ENCODE measurements at places on chromosomes 7 and 10.

DNA sequence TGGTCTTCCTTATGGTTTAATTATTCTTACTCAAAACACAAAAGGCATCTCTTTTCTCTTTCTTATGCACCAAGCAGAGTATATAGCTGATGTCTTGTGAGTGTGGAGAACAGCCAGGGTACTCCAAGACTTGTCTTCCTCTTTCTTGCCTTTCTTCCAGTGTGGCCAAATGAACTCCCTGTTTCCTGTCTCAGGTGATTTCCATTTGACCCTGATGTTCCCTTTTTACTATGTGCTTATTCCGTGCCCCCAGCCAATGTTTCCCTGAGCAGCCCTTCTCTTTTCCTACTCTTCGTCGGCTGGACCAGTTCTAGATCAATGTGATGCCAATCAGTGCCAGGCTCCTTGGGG, 12.6 kb downstream of the OR9A4 start:
- DNase-seq, result no peak

DNA sequence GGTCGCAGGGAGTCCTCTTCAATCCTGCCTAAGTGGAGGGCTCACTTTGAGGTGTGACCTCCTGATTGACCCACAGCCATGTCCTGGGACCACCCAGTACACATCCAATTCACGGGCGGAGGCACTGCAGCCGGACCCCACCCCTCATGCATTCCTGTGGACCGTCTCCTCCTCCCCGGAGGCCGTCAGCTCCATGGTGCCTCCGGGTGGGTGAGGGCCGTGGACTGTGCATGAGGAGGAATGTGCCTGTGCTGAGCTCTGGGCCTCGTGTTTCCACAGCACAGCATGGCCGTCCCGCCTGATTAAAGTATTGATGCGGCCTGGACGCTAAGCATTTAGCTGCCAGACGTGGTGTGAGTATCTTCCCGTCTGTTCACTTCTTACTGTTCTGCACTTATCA, 52.8 kb downstream of the CFAP46 start:
- DNase-seq, result no peak

DNA sequence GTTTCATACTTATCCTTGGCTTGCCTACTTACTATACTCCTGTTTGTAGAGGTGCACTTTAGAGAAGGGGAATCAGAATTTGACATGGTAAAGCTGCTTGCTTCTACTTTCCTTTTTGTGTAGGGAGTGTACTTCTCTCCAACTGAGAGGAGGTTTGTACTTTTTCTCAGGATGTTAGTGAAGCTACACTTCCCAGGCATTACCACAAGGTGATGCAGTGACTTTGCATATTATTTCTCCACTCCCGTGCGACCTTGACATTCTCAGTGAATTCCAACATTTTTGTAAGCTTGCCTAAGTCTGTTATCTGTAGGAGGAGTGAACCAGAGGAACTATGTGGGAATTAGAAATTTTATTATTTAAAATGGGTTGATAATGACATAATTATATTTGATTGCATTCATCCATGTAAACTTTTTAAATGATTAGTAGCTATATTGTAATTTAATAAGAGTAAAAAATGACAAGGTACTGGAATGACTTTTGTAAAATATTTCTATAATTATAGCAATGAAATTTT, 5.2 kb downstream of the TAX1BP1 start:
- no peak for DNase-seq

DNA sequence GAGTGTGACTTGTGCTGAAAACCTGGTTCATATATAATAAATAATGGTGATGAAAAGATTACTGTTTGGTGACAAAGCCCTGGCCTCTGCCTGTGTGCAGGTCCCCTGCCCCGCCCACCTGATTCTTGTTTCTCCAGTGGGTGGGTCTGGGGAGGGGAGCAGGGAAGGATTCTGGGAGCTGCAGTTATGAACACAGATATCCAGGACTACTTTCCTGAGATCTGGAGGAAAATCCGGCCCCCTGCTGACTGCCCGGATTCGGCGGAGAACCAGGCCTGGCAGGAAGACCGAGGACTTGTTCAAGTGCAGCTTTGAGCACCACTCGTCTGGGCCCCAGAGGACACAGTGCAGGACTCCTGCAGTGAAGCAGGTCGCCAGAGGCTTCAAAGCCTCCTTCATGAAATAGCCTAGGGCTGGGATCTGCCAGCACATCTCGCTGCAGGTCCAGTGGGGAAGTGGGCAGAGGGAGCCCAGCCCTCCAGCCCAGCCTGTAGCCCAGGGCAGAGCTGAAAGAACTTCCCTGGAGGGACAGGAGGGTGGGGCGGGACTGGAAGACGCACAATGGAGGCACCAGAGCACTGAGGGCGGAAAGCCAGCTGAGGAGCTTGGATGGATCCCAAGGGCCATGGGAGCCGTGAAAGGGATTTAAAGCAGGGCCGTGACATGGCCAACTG, 7.0 kb downstream of the ATP6V0E2 start:
- no peak for DNase-seq

GRCh38 chr7:27129729-27130539, 623 bp downstream of the HOXA4 start:
- no peak for DNase-seq

DNA sequence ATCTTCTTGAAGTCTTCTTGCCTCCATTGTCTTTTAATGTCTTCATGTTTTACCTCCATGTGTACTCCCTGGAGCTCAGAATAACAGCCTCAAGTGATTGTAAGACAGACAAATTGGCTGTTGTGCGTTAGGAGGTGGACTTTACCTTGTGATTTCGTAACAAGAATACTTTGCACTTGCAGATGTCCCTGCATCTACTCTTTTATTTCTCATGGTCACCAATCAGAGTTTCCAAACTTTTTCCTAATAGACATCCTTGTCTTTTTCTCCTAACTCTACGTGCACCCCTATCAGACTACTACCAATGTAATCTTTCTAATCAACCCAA, 172.3 kb downstream of the NRP1 start:
- DNase-seq, result no peak

GRCh38 chr7:120254845-120255244, 18.1 kb upstream of the KCND2 start:
- no peak for DNase-seq

DNA sequence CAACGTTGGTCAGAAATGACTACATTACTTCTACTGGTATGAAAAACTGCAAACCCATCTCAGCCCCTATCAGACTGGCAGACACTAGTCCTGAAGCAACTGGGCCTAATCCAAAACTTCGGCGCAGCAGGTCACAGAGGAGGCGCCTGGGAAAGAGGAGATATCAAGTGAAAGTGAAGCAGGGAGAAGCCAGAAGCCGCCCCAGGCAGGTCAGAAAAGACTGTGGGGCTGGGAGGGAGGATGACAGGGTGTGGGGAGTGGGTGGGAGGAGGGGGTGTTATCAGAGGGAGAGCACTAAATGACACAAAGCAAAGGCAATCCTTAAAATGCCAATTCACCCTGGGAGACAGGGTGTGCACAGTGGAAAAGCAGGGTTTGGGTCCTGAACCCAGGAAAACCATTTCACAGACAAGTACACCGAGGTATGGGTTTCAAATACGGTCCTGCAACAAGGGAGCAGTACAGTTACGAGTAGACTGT, 731 bp downstream of the CHCHD3 start:
- DNase-seq, result peak; percentile 5

DNA sequence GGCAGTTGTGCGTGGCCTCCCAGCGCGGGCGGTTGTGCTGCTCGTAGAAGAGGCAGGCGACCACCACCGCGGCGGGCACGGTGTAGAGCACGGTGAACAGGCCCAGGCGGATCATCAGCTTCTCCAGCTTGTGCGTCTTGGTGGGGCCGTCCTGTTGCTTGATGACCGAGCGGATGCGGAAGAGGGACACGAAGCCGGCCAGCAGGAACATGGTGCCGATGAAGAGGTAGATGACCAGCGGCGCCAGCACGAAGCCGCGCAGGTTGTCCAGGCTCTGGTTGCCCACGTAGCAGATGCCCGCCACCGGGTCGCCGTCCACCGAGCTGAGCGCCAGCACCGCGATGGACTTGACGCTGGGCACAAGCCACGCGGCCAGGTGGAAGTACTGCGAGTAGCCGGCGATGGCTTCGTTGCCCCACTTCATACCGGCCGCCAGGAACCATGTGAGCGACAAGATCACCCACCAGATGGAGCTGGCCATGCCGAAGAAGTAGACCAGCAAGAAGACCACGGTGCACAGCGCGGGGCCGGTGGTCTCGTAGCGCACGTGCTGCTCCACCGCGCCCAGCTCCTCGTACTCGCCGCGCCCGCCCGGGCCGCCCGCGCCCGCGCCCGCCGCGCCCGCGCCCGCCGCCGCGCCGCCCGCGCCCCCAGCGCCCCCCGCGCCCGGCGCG, 2.2 kb downstream of the FZD8 start:
- peak; percentile 7 for DNase-seq

GRCh38 chr7:80816806-80817205, 102.0 kb downstream of the SEMA3C start:
- no peak for DNase-seq

DNA sequence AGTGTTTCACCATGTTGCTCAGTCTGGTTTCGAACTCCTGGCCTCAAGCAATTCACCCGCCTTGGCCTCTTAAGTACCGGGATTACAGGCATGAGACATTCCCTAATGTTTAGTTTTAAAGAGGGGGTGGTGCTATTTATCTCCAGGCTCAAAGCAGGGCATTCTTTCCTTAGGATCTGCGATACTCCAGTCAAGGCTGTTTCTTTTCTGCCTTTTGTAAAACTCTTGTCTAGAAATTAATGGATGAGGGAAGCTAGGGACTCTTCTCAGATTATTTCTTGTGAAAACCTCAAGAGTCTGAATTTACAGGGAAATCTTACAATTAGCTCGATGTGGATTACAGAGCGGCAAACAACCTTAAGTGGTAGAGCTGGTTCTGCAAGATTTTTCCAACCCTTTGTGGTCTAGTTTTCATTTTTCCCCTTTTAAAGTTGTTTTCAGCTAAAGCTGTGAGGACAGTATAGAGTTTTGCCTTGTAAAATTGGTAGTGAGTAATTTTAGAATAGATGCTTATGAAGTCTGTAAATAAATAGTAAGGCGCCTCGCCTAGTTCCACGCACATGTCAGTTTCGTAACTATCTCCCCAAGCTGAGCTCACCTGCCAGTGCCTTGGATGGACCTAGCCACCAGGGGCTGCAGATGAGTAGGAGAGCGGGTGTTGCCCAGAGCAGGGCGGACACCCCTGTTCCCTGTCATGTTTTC, 53.1 kb downstream of the CUX1 start:
- no peak for DNase-seq

- no peak for DNase-seq
Measured at GRCh38 chr10:73493781-73494180, 2.0 kb downstream of the PPP3CB start.

DNA sequence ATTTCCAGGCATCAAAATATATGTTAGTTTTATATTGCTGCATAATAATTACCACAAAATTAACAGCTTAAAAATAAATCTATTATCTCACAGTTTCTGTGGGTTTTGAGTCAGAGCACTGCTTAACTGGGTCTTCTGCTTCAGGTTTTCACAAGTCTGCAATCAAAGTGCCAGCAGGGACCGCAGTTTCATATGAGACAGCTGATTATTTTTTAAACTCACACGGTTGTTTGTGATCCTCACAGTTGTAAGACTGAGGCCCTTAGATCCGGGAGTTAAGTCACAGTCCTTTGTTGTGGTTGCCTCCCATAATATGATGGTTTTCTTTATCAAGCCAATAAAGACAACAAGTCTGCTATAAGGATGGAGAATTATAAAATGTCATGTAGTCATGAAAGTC, 146.0 kb upstream of the ZWINT start:
- DNase-seq, result no peak

DNA sequence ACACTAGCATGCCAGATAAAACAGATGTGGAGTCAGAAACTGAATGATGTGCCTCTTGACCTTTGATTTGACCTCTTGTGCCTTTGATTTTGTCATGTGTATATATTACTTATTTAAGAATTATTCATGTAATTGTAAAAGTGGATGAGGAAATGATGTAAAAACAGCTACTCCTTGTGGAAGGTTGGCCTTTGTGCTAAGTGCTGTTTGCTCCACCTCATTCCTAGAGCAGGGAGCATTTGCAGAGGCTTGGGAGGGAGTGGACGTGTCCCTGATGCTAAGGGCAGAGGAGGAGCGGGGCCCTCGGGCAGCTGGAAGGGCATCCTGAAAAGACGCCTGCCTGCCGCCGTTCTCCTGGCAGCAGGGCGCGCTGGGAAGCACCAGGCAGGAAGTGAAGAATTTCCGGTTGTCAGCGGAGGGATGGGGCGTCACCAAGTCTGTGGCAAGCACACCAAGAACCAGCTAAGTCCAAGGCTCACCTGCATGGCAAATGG, 197.6 kb upstream of the ZNF32 start:
- peak; percentile 41 for DNase-seq

DNA sequence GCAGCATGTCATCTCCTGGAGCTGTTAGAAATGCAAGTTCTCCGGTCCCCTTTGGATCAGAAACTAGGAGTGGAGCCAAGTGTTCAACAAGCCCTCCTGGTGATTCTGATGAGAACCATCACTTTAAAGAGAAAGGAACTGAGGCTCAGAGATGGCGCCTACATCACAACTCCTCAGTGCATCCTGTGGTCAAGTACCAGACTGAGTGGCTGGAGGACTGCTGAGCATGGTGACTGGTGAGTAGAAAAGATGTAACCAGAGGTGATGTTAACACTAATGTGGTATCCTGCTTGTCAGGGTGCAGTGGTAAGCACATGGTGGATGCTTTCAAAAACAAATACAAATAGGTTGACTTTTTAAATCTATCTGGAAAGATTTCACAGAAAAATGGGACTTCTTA, 3.5 kb upstream of the OIT3 start:
- no peak for DNase-seq

DNA sequence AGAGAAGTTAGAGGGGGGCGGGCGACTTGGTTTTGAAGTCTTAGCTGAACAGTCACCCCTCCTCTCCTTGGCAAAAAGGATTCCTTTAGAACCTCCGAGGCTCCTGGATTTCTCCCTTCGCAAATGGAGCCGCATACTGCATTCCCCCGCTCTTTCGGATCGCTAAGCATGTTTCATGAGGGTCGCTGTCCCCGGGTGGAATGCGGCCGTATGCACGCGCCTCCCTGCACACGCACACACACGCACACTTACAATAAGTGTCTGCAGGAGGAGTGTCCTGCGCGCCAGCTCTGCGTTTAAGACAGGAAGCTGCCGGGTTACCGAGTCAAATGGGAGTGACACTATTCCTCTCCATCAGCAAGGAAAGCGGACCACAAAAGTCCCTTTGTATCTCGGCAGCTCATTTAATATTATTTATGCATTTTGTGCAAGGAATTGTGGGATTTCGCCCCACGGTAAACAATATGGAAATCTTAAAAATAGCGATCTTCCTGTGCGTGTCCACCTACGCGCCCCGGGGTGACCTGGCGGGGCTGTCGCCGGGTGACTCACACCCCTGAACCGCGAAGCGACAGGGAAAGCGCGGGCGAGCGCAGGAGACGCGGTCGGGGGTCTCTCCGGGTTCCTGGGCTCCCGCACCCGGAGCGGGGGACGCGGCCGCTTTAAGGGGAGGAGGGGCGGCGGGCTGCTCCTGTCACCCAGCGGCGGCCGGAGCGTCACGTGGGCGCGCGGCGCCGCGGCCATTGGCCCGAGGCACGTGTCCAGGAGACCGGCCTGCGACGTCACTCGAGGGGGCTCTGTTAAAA, 988 bp upstream of the EN2 start:
- DNase-seq, result peak; percentile 46
